ENCODE measurements at places on chromosomes 5 and 9.

GRCh38 chr5:107329850-107330249, 340.9 kb downstream of the EFNA5 start:
- no peak for DNase-seq

DNA sequence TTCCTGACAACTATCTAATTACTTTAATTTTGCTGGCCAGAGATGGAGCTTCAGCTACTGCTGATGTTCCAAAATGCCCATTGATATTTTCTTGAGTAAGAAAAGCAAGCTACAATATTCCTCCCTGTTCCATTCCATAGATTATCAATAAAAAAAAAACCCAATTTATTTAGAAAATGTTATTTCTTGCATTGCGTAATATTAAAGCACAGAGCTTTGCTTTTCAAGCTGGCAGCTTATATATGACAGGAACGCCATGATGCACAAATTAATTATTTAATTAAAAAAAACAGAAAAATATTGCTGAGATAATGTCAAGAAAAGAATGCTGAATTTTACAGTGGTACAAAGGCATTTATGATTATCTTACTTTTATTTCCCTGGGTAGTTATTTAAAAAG, 47.9 kb downstream of the TRPM3 start:
- DNase-seq: no peak

- DNase-seq: no peak
Measured at GRCh38 chr5:138884554-138884953, 9.4 kb upstream of the LRRTM2 start.

DNA sequence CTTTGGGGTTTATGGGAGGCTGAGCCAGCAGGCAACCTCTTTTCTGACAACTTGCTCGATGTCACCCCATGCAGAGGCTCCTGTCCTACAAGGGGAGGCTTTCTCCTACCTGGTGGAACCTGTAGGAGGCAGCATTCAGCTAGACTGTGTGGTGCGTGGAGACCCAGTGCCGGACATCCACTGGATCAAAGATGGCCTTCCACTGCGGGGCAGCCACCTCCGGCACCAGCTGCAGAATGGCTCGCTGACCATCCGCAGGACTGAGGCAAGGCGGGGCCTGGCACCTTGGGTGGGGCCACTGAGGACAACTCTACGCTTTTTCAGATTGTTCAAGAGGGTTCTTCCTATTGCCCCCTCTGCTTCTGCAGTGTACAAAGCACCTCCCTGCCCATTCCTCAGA, 36.1 kb upstream of the ASS1 start:
- DNase-seq: no peak

- DNase-seq: no peak
Measured at GRCh38 chr5:7753596-7753995, 97.3 kb downstream of the CFAP90 start.

- no peak for DNase-seq
Measured at GRCh38 chr9:36499174-36499890, 73.4 kb upstream of the MELK start.

GRCh38 chr9:124611106-124611505, 103.9 kb upstream of the NR5A1 start:
- DNase-seq: no peak

- DNase-seq: no peak
Measured at GRCh38 chr9:136357202-136357725, 6.3 kb downstream of the DNLZ start.

DNA sequence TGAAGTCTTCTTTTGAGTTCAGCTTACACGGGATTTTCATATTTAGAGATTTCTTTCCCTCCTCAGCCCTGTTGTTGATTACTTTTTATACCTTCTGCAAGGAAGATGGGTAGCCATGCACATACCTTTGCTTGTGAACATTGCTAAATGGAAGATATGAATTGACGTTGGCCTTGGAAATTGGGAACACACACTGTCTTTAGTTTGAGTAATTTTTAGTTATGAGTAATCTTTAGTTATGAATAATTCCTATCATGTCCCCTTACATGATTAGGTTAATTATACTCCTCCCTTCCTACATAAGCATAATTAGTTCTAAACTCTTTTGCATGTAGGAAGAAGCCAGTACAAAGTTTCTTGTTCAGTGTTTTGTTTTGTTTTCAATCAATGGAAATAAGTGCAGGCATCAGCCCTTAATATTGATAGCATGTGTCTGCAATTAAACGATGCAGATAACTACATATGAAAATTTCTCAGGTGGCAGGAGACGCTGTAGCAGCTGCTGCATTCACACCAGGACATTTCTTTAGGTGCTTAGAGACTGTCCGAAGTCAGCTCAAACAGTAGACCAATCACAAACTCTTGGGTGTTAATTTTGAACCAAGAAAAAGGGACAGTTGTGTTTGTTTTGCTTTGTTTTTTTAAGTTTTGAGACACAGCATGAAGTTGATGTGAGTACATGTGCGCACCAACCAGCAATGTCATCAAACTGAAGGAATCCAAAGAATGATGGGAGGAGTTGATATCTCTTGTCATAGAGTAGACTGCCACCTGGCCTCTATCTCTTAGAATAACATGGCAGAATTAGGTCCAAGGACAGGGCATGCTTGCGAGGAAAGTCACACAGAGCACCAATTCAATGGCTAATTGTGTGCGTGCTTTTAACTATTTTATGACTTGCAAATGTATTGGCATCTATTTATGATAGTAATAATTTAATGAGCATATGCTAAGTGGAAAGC, 51.4 kb downstream of the SMARCA2 start:
- DNase-seq: peak; percentile 26

DNA sequence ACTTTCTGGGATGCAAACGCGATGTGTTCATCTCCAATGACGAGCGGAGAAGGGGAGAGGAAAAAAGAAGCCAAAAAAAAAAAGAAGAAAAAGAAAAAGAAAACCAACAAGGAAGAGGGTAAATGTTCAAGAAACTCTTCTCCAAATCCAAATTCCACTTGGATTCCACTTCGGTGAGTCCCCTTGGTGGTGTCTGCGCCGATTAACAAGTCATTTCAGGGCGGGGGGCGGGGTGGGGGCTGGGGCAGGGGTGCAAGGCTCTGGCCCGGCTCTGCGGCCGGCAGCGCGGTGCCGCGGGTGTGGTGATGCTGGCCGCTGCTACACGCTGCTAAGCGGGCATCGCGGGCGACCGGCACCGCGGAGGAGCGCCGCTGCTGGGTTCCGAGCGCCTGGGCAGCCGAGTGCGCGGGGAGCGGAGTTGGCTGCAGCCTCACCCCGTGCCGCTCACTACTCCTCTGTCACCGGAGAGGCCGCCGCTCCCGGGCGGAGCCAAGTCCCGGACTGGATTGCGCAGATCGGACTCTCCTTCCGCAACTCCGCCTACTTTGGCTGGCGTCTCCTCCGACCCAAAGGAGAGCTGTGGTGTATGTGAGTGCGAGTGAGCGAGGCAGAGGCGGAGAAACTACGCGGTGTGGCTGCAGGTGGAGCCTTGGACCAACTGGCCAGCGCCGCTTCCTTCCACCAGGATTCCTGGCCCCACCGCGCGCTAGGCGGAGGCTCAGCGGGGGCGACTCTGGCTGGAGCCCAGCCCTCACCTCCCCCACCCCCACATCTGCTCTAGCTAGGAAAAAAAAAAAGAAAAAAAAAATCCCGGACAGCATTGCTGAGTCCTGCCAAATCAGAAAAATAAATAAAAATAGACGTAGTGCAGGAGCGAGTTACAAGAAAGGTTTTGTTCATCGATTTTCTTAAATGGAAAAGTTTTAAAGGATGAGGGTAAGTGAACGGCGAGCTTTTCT, at the start of gene SEMA6A:
Gene SEMA6A (minus strand): TSS at position 457 of the 959 bp plus-strand sequence. CDS start 69,879 bp downstream, outside the sequence.
- DNase-seq: no peak

- DNase-seq: no peak
Measured at GRCh38 chr5:181161534-181162175, 14.3 kb downstream of the OR2V2 start.

GRCh38 chr5:79149433-79149832, 37.8 kb downstream of the BHMT start:
- DNase-seq: no peak

- no peak for DNase-seq
Measured at GRCh38 chr5:151128817-151129216, 28.8 kb downstream of the ANXA6 start.

GRCh38 chr5:67115817-67116216, 80.8 kb downstream of the CD180 start:
- DNase-seq: no peak

DNA sequence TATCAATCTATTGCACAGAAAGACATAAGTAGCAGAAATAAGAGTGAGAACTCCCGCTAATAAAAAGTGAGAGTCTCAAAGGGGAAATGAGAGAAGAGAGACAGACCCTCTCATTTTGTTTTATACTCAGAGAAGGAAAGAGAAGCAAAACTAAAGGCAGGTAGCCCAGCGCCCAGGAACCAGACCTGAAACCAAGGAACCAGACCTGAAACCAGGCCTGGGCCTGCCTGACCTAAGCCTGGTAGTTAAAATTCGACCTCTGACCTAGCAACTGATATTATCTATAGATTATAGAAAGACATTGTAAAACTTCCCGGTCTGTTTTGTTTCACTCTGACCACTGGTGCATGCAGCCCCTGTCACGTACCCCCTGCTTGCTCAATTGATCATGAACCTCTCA, 134.5 kb upstream of the SEMA6A start:
- DNase-seq: no peak

- DNase-seq: no peak
Measured at GRCh38 chr5:6107675-6108539, 270.4 kb downstream of the MED10 start.

- no peak for DNase-seq
Measured at GRCh38 chr5:135705141-135705631, 126.4 kb upstream of the CXCL14 start.

- no peak for DNase-seq
Measured at GRCh38 chr9:91678807-91679580, 255.4 kb upstream of the NFIL3 start.

GRCh38 chr5:134603059-134603458, 29.6 kb downstream of the SAR1B start:
- DNase-seq: no peak

DNA sequence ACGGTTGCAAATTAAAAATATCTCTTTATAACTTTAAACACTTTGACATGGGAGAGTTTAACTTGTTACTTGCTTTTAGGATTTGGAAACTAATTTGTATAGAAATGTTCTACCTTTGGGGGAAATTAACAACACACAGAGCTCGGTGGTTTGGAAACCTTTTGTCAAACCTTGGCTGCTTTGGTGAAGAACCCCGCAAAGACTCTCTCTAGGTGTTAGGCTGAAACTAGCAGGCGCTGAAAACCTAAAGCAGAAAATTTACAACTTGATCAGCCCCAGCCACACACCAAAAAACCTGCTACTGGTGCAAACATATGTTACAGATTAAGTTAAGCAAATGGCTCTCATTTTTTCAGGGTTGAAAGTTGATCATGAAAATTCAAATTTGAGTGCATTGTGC, 25.8 kb downstream of the NR2F1 start:
- no peak for DNase-seq

- DNase-seq: no peak
Measured at GRCh38 chr5:34047774-34048572, 5.0 kb upstream of the C1QTNF3 start.

- peak; percentile 76 for DNase-seq
Measured at GRCh38 chr5:43193181-43193893, 1.3 kb downstream of the NIM1K start.

DNA sequence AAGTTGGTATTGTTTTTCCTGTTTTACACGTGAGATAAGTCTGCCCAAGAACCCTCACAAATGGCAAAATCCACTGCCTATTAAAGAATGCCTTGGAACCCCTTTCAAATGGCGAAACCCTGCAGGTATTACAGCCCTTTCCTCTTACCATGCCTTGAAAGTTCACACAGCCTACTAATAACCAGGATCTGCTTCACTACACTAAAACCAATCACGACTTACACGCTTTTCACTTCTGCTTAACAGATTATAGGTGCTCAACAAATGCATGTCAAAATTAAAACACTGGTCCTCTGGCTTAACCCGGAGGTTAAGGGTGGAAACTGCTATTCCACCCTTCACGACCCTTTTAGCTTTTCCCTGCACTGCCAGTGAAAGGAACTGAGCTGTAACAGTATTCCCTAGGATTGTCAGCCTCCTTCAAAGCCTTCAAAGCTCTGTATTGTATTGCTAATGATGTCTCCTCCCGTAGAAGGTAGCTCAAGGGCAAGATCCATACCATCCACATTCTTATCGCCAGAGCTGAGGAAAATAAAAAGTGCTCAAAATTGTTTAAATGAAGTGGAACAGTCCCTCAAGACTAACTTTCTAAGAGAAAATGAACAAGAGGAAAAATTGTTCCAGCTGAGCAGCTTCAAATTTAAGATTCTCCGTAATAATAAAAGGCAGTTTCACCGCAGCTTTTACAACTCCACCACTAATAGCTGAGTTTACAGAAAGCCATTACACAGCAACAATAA, 997 bp downstream of the AUH start:
- DNase-seq: no peak

All from CD4-positive, CD25-positive, alpha-beta regulatory T cell (primary cell).